ENCODE measurements at places on chromosomes 1 and 21. TPM values are rescaled to one million over a fixed set of nuclear protein-coding genes. Genes with fewer than 3 reads are reported as not detected.

- no peak for DNase-seq
Observed at GRCh38 chr1:45854724-45855123, 51.3 kb downstream of the MAST2 start.

- DNase-seq = no peak
Observed at GRCh38 chr1:65209005-65209885, 61.2 kb downstream of the AK4 start.

The RIMS3 gene
- total RNA-seq = 1.1 TPM

DNA sequence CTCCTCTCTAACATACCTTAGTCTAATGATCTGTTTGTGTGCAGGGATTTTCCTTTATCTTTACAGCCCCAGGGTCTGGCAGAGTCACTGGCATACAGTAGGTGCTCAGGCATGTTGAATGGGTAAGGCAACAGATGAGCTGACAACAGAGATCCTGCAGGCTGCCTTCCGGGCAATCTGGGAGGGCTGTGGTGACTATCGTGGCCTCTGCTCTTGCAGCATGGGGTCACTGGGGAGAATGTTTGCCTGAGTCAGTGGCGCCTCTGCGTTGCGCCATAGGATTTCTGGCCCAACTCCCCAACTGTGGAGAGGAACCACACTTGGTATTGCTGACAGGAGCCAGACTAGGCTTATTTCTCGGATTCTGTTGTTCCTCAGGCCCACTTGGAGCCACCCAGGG lies 93.8 kb downstream of the LAMC2 start:
- no peak for DNase-seq

- DNase-seq = no peak
Observed at GRCh38 chr1:169701261-169702005, 10.0 kb downstream of the SELL start.

DNA sequence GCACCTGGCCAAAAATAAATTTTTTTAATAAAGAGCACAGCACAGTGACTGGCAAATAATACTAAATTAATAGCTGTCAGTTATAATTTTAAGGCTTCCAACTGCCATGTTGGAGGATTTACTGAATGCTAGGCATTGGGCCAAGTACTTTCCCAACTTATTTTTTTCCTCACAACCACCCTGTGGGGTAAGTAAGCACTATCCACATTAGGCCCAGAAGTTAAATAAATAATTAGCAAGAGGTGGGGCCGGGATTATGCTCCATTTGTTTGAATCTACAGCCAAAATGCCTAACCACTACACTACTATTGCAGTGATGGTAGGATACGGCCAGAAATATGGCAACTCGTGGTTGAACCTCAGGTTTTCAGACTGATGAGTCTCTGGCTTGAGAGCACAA lies 4.6 kb upstream of the TRNAU1AP start:
- no peak for DNase-seq

GRCh38 chr1:117735045-117735992 lies 129.5 kb downstream of the TENT5C start:
- peak; percentile 73 for DNase-seq

The ACADM gene
- 20.9 TPM for total RNA-seq

- DNase-seq = no peak
Observed at GRCh38 chr1:207006914-207007313, 25.6 kb downstream of the C1orf116 start.

- no peak for DNase-seq
Observed at GRCh38 chr1:95371666-95372282, 137.8 kb downstream of the RWDD3 start.

The ALX3 gene
- total RNA-seq = not detected

DNA sequence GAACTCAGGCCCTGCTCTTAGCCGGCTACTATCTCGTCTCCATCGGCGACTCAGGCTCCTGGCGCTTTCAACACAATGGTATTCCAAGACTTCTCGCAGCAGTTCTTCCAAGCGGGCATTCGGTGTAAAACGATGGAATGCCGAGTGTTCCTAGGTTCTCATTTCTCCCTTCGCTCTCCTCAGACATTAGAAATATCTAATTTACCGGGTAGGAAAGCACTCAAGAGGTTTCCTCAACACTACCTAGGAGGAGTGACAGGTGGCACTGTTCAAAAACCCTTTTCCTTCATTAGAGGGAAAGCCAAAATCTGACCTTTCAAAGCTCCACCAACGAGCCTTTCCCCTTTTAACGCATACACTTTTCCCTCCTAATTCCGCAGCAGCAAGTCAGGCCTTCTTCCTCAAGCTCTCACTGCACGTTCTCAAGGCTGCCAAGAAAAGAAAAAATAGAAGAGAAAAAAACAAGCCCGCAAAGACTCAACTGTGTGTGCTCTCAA lies 601 bp downstream of the UBE2G2 start:
- DNase-seq = no peak

The APP gene
- total RNA-seq = 7.8 TPM

The LCE4A gene
- total RNA-seq = not detected

GRCh38 chr1:1371746-1372711 lies 3.0 kb downstream of the AURKAIP1 start:
- peak; percentile 76 for DNase-seq

- no peak for DNase-seq
Observed at GRCh38 chr1:190029441-190029840, 448.2 kb downstream of the BRINP3 start.

- no peak for DNase-seq
Observed at GRCh38 chr21:45948576-45949141, 32.9 kb upstream of the COL6A1 start.

- no peak for DNase-seq
Observed at GRCh38 chr1:194830387-194830786, 1644.0 kb upstream of the B3GALT2 start.

DNA sequence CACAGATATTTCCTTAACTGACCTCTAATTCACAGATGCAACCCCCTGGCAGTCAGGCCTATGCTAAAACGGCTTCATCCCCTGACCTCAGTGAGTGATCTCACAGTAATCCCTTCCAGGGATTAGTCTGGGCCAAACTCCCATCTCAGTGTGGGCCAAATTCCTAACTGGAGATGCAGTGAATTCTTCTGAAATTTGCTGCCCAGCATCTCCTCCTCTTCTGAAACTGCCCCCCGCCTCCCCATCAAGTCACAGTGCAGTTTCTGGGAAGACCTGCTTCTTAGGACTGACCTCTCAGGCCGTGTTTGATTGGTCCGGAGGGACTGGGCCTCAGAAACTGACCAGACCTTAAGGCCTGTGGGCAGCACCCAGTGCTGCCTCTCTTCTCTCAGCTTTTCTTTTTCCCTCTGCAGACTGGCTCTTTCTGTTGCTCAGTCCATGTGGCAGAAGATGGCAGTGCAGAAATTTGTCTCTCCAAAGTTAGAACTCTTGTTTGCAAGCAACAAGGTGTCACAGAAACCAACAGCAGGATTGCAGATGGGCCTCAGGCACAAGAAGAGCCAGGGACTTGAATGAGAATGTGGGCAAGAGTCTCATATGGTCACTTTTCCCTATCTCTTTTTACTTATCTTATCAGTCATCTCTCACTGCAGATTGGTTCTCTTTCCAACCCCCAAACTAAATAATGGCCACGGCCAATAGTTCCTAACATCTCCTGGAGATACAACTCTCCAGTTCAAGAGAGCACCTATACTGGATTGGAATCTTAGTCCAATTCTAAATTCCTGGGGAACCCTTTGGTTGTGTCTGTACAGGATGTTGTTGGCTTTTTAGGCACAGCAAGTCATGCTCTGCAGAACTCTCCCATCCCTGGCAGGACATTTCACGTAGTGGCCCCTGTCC lies 95.5 kb upstream of the RALGPS2 start:
- no peak for DNase-seq

DNA sequence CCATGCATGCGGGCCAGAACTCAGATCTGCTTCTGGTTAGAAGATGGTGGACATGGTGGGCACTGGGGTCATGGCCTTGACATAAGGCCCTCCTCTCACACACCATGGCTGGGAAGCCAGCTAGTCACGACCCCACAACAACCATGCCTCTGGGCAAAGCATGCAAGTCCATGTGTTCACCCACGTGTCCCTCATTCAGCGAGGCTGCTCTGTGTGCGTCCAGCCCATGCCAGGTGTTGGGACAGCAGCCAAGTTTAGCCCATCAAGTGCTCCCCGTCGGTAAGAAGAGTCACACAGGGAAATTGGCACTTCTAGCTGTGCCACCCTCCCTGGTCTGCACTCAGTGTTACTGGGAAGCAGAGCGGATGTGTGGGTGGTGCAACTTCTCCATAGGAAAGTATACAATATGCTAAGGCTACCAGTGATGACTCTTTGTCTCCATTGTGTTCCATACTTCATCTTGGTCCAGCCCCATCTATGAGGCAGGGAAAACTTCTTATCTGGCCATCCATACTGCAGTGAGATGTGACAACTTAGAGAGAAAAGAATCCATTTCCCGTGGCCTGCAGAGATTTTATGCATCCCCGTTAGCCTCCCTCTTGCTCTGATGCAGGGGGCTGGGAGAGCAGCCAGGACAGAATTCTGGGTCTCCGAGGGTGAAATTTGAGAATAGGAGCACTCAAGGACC lies 198.0 kb downstream of the GRIK3 start:
- no peak for DNase-seq

DNA sequence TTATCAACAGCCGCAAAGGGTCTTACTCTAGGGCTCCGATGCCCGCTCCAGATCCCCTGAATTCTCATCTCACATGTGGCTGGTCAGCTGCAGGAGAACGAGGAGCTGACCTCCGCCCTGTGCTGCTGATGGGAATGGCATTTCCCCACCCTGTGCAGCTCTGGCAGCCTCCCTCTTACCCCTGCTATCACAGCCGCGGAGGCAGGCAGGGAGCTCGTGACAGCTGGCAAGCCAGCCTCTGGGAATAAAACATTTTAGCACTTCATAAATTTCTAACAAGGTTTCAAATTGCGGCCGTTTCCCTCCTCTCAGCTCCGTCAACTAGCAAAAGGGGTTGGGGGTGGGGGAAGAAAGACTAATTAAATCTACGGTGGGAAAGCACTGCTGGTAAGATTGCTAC lies 81.1 kb downstream of the DSCAM start:
- no peak for DNase-seq
